ENCODE measurements at places on chromosomes 1 and 21. TPM values are rescaled to one million over a fixed set of nuclear protein-coding genes. Genes with fewer than 3 reads are reported as not detected.

Gene F5
- not detected for total RNA-seq

Gene PCP4
- total RNA-seq, result not detected

Gene LCE2B
- total RNA-seq, result not detected

Gene CELA2B
- total RNA-seq, result not detected

Gene DCST2
- 0.11 TPM for total RNA-seq

Gene LIPI
- total RNA-seq, result not detected

Gene CFAP107
- total RNA-seq, result not detected

Gene TAS1R1
- total RNA-seq, result not detected

Gene HES4
- total RNA-seq, result 23.6 TPM

Gene HTR6
- total RNA-seq, result not detected

Gene CFHR5
- total RNA-seq, result not detected

Gene AK4
- 15.8 TPM for total RNA-seq

Gene NUP210L
- 0.17 TPM for total RNA-seq

Gene RGS13
- not detected for total RNA-seq

Gene LGR6
- not detected for total RNA-seq

Gene PTPN14
- total RNA-seq, result 62.7 TPM

Gene PPP1R12B
- 8.2 TPM for total RNA-seq

Gene RGS4
- total RNA-seq, result 1.2 TPM

Gene KCNK2
- 0.09 TPM for total RNA-seq

Gene CFAP74
- total RNA-seq, result not detected

Gene VTCN1
- not detected for total RNA-seq

Gene CRNN
- not detected for total RNA-seq

Gene LRRC3
- total RNA-seq, result 0.98 TPM

Gene STXBP3
- 78.1 TPM for total RNA-seq

Gene BATF3
- 1.1 TPM for total RNA-seq

Gene SEMA6C
- 2.2 TPM for total RNA-seq

Gene CRB1
- total RNA-seq, result not detected

Gene SH2D1B
- not detected for total RNA-seq

Gene FCRL1
- not detected for total RNA-seq

Gene IL10
- total RNA-seq, result not detected

Gene SIK1
- total RNA-seq, result 0.98 TPM

Gene SIM2
- not detected for total RNA-seq

Gene PTTG1IP
- total RNA-seq, result 295 TPM

Gene GRHL3
- total RNA-seq, result not detected

Gene DCDC2B
- total RNA-seq, result not detected

Gene SAMD13
- total RNA-seq, result 0.43 TPM

Gene CFHR3
- not detected for total RNA-seq

Gene MPZ
- 1.7 TPM for total RNA-seq

Gene NHLH1
- total RNA-seq, result not detected

Gene KIF26B
- 2.3 TPM for total RNA-seq

Gene RGS8
- under 0.01 TPM for total RNA-seq

Gene PIK3R3
- total RNA-seq, result 33.5 TPM

Gene NFASC
- 0.17 TPM for total RNA-seq

Gene LRRC8D
- 9.9 TPM for total RNA-seq

Gene CASQ1
- total RNA-seq, result not detected

Gene TAS1R3
- total RNA-seq, result 0.11 TPM

Gene ZNHIT6
- total RNA-seq, result 12.6 TPM

Gene FAM163A
- total RNA-seq, result 0.09 TPM

Gene CTSE
- not detected for total RNA-seq

Gene AADACL4
- not detected for total RNA-seq

Gene EPHB2
- total RNA-seq, result 21.2 TPM

Gene CLCNKB
- total RNA-seq, result not detected

Gene SLC45A3
- 43.8 TPM for total RNA-seq

Gene ASAP3
- 4.0 TPM for total RNA-seq

Gene TRIM58
- total RNA-seq, result 0.33 TPM

Gene LENEP
- total RNA-seq, result not detected

Gene NBPF4
- total RNA-seq, result not detected

Gene S100A1
- total RNA-seq, result not detected

Gene KIF14
- 1.7 TPM for total RNA-seq
